Neural crest cell (in vitro differentiated cells): ENCODE measurements at places on chromosomes 7 and 10. TPM values are rescaled to one million over a fixed set of nuclear protein-coding genes. Genes with fewer than 3 reads are reported as not detected.
A peak's percentile ranks its signal among the peaks of the same experiment; 100 is the strongest.

Gene SMO
- total RNA-seq, result 104 and 119 TPM in 2 replicates

Gene OR2A1
- 0.19 TPM in 1 of 2 replicates, not detected in the other for total RNA-seq

Gene PRKAG2
- 11.8 and 12.5 TPM in 2 replicates for total RNA-seq

Gene C10orf53
- 0.14 TPM in 1 of 2 replicates, not detected in the other for total RNA-seq

Gene TRUB1
- 17.5 and 19.8 TPM in 2 replicates for total RNA-seq

Gene LAMTOR4
- total RNA-seq, result 134 and 135 TPM in 2 replicates

Gene CDK14
- 42.2 and 49.6 TPM in 2 replicates for total RNA-seq

DNA sequence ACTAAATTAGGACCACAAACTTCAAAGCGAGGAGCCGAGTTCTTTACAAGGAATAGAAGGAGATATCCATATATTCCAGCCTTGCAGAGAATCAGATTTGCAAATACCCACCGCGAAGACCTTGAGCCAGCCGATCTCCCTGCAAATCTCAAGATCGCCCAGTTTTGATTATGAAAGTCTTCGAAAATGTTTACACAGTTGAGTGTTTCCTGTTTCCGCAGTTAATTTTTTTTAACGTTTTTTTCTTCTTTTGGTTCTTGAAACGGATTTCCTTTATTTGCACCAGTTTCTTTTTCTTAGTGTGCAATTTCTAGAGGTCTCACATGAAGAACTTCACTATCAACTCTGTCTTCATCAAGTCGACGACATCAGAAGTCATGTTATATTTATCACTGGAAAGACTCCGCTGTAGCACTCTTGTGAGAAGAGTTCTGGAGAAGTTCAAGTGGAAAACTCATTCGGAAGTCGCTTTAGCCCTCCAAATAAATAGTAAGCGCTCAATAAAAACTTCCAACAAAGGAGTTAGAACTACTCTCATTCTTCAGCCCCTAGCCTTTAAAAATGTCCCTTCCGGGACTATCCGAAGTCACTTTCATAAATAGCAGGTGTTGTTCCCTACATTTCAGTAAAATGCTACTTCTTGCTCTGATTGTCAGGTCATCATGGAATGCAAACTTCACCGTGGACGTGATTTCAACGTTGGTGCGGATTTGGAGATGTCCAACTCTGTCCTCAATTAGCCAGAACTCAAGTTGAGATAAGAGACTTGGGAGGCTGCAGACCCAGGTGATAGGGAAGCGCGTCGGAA is 11.9 kb upstream of the SPAG6 start:
- peaks cover 13% of the 10 kb centered on the region for H3K4me1 ChIP-seq
- peak overlapping the region; percentile 60 for H3K4me3 ChIP-seq
- peaks cover 79% of the 10 kb centered on the region for H3K27me3 ChIP-seq
- peaks cover 19% of the 10 kb centered on the region for H3K36me3 ChIP-seq

GRCh38 chr10:97664282-97664850 is 22.7 kb downstream of the AVPI1 start:
- no peaks in the 10 kb centered on the region for H3K4me1 ChIP-seq
- peaks cover 9% of the 10 kb centered on the region for H3K36me3 ChIP-seq
- H3K4me3 ChIP-seq, result no peak overlapping the region
- no peak overlapping the region for H3K27ac ChIP-seq

DNA sequence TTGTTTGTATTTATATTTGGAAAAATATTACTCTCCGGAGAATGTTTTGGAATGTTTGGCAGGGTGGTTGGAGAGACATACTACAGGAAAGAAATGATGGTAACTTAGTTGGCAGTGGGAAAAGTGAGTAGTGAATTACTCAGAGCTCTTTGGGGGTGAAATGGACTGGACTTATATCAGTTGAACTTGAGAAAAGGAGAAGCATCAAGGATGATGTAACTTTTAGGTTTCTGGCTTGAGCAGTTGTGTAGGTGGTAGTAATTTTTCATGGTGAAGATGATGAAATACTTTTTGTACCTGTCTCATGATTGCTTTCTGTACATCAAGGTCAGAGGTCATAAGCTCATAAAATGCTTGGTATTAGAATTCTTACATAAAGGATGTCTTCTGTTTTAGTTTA is 617.2 kb downstream of the AUTS2 start:
- H3K4me1 ChIP-seq, result peaks cover 23% of the 10 kb centered on the region
- H3K36me3 ChIP-seq, result no peaks in the 10 kb centered on the region

DNA sequence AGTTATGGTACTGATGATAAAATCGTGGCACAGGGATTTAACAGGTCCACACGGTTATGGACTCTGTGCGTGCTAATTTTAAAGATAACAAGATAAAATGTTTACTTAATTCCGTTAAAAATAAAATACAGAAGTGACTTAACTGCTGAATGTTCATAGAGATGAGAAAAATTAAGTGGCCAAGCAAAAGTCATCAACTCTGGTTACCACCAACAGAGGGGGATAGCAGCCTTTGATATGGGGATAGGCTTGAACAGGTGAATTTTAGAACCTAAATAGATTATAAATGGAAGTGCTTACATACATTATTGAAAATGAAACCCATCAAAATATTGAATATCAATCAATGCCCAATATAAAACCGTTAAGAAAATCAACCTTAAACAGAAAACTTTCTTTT is 245.0 kb downstream of the WDR37 start:
- H3K27me3 ChIP-seq, result peaks cover 3% of the 10 kb centered on the region
- H3K27ac ChIP-seq, result no peak overlapping the region
- peaks cover 2% of the 10 kb centered on the region for H3K36me3 ChIP-seq
- H3K4me1 ChIP-seq, result peaks cover 8% of the 10 kb centered on the region
- DNase-seq, result no peak

DNA sequence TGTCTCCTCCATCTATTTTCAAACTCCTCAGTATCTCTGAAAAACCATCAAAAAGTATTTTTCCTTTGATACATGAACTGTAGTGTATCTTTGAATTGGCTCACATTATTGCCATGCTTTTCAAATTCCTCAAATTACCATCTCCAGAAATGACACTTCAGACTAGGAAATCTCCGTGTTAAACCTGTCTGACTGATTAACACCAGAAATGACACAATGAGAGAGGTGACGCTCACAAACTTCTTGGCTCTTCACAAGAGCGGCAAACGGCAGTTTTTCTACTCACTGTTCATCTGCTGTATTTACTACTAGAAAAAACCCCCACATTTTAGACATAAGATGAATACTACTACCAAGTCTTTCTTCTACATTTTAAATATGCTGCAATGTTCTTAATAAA is 56.6 kb downstream of the MKX start:
- no peaks in the 10 kb centered on the region for H3K27me3 ChIP-seq
- no peak overlapping the region for H3K4me3 ChIP-seq
- no peak overlapping the region for H3K27ac ChIP-seq
- DNase-seq, result no peak

DNA sequence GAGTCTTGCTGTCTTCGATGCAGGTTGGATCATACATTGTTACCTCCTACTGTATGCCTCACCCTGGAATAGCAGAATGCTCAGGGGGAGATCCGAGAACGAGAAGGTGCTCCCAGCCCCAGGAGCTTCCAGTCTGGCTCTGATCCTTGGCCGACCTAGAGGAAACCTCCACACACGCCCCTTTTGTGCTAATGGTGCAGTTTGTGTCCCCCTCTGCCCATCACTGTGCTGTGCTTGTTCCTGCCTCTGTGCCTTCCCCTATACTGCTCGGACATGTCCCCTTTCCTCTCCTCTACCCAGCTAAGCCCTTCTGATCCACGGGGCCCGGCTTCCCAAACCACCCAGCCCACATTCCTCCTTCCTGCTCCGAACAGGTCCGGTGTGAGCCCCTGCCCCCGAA is 32.5 kb downstream of the ZNF775 start:
- H3K4me3 ChIP-seq, result no peak overlapping the region
- H3K27ac ChIP-seq, result peak overlapping the region; percentile 17
- peaks cover 52% of the 10 kb centered on the region for H3K4me1 ChIP-seq
- no peak for DNase-seq

- no peaks in the 10 kb centered on the region for H3K27me3 ChIP-seq
- peaks cover under 1% of the 10 kb centered on the region for H3K4me1 ChIP-seq
- DNase-seq, result no peak
Measured at GRCh38 chr7:160958-161725, 31.2 kb upstream of the FAM20C start.

- no peaks in the 10 kb centered on the region for H3K36me3 ChIP-seq
- no peak overlapping the region for H3K27ac ChIP-seq
- DNase-seq, result no peak
- no peak overlapping the region for H3K4me3 ChIP-seq
Measured at GRCh38 chr7:156158213-156158612, 345.9 kb upstream of the SHH start.

DNA sequence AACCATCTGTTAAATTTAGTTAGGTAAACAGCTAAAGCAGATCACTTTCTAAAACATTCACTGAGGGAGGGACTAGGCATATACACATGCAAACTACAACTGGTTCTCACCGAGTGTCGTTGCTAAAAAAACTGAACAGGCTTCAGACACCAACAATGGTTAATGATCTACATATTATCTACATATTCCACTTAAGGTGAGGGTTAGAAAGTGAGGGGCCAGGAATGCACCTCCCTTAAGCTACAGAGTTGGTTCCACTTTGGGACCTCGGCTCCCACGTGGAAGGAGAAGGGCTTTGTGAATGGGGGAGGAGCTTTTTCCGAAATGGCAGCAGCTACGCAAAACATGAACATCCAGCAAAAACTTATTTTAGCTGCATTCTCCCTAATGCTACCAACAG is 5.8 kb downstream of the CTBP2 start:
- peaks cover 80% of the 10 kb centered on the region for H3K4me1 ChIP-seq
- peak overlapping the region; percentile 99 for H3K4me3 ChIP-seq
- H3K27me3 ChIP-seq, result peaks cover 2% of the 10 kb centered on the region

DNA sequence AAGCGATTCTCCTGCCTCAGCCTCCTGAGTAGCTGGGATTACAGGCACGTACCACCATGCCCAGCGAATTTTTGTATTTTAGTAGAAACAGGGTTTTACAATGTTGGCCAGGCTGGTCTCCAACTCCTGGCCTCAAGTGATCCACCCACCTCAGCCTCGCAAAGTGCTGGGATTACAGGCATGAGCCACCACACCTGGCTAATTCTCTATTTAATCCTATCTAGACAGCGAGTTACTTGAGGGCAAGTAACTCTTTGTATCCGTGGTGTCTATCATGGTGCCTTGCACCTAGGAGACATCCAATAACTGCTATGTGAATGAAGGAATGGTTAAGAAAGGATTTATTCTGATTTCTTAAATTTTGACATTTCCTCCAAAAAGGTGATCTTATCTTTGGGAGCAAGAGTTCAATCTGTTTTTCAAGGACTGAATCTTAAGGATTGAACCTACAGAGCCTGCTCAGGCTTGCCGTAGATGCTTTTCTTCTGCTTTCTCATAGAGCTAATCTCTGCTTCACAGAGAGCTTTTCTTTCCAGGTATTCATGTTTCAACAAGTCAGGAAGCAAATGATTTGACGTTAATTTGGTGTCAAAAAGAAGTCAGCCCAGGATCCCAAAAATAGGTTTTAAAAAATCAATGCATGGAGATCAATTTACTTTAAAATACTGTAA is 101.6 kb downstream of the CUL2 start:
- no peak overlapping the region for H3K27ac ChIP-seq
- no peak for DNase-seq
- peaks cover 5% of the 10 kb centered on the region for H3K36me3 ChIP-seq
- H3K27me3 ChIP-seq, result no peaks in the 10 kb centered on the region
- H3K4me3 ChIP-seq, result no peak overlapping the region

DNA sequence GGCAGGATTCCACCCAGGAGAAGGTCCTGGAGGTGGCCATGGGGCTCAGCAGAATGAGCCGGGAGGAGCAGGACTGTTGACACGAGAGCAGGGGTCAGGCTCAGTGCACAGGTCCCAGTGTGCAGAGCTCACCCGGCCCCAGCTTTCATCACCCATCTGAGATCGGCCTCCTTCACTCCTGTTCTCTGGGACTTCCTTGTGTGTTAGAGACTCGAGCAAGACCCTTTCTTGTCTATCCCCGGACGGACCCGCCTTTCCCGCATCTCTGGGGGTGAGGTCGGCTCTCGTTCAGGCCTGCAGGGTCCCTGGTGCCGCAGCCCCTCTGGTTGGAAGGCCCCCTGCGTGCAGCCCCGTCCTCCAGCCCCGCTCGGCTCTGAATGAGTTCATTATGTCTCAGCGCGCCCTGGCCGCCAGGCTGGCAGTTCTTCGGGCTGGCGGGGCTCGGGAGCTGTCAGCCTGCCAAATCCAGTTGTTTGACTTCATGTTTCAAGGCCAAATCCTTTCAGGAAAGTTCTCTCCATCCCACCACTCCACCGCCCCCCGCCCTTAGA is 127.9 kb downstream of the LHPP start:
- no peaks in the 10 kb centered on the region for H3K36me3 ChIP-seq
- no peak for DNase-seq
- peaks cover 28% of the 10 kb centered on the region for H3K4me1 ChIP-seq
- no peak overlapping the region for H3K27ac ChIP-seq
- peak overlapping the region; percentile 38 for H3K4me3 ChIP-seq

GRCh38 chr7:116786791-116787443 is 75.5 kb upstream of the CAPZA2 start:
- no peaks in the 10 kb centered on the region for H3K27me3 ChIP-seq
- H3K4me1 ChIP-seq, result peaks cover 11% of the 10 kb centered on the region
- no peak overlapping the region for H3K27ac ChIP-seq
- no peak overlapping the region for H3K4me3 ChIP-seq
- no peak for DNase-seq

DNA sequence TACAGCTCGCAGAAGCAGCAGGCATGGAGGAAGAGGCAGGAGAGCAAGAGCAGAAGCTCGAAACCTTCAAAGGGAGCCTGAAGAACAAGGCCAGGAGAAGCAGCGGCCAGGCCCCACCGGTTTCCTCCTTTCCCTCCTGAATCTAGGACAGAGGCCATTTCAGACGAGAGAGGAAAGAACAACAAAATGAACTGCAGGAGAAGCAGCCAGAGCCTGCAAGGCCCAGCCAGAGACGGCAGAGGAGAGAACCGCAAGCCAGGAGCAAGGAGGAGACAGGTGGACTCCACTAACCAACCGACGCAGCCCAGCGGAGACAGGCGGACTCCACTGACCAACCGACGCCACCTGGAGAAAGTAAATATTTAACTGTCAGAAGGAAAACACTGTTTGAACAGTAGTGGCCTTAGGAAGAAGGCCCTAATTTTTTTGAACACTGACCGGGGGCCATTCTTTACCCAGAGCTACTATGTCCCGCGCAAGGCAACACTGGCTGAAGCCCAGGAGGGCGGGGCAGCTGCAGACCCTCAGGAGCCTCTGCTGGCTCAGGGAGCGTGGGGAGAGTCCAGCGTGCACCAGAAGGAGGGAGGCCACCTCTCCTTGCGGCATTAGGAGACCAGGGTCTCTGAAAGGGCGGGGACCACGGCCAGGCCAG is 559.2 kb downstream of the PTPRN2 start:
- H3K4me3 ChIP-seq, result no peak overlapping the region
- no peak for DNase-seq
- H3K27me3 ChIP-seq, result no peaks in the 10 kb centered on the region
- peaks cover 59% of the 10 kb centered on the region for H3K4me1 ChIP-seq

DNA sequence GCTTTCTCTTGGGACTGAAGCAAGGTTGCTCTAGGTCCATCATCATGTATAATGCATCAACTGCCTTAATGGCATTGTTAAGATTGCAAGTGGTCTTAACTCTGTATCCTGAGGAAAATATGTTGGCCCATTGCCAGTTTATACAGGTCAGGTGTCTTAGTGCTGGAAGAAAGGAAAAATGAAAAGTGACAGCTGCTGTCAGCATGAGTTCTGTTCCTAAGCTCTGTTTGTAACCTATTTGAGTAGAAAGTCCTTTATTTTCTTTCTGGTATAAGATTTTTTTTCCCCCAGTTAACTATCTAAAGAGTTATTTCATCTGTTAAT is 127.2 kb downstream of the SRI start:
- H3K4me3 ChIP-seq, result no peak overlapping the region
- H3K27ac ChIP-seq, result no peak overlapping the region
- H3K4me1 ChIP-seq, result no peaks in the 10 kb centered on the region
- H3K36me3 ChIP-seq, result no peaks in the 10 kb centered on the region
- DNase-seq, result no peak
